Activated effector memory CD4-positive, alpha-beta T cell treated with Interleukin-2 at 50 U/mL for 16 hours (primary cell): ENCODE measurements at places on chromosomes 3 and 15.

DNA sequence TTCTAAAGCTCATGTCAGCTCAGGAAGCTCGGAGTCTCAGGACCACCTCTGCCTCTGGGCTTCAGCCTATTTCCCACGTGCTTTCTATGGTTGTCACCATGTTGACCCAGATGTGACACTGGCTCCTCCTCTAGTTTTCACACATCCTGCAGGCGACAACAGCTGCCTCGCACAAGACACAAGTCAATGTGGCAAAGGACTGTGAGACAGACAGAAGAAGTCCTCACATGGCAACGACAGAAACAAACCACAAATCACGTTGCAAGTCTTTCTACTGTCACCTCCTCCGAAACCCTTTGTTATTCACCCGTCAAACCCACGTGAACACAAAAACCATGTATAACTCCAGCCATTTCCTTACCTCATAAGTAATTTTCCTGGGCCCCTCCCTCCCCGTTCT is 194.5 kb downstream of the MEX3B start:
- no peak for DNase-seq

DNA sequence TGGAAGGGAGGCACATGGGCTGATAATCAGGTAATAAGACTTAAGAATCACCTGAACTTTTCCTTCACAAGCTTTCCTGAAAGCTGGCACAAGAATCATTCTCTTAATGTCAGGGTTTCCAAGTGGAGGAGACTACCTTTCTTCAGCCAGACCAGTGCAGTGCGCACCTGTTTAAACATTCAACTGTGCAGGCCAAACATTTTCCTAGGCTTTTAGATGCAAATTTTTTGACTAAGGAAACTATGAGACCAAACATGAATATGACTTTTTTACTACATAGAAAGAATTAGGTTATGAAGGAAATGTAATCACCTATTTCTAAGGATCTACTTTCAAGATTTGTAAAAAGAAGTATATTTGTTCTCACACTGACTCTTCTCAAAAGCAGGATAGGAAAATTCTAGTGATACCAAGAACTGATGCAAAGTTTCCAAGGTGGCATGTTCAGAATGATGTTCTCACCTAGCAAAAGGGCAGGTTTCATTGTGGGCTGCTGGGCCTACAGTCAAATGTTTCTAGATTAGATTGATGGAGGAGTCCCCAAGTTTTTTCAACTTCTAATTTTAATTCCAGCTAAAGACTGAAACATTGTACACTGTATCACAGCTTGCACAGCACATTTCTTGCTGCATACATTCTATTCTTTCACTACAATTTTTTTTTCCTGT is 339.1 kb downstream of the TIGIT start:
- DNase-seq: no peak

- no peak for DNase-seq
Observed at GRCh38 chr15:83714939-83715628, 61.2 kb downstream of the ADAMTSL3 start.

DNA sequence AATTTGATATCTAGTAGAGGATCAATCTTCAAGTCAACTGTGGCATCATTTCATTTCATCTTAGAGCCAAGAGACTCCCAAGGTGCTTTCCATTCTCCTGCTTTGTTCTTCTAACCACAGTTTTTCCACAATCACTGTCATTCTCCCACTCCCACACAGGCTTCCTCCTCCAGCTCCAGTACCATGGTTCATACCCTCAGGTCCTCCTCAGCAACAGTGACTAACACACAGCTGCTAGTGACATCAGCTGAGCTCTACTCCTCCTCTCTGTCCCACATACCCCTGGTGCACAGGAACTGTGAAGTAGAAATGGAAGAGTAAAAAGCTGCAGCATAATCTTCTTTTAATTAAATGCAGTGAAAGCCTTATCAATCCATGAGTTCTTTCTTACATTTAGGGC is 200.2 kb upstream of the DPH6 start:
- no peak for DNase-seq

GRCh38 chr3:170102431-170102830 is 64.6 kb downstream of the GPR160 start:
- DNase-seq: no peak

GRCh38 chr15:36999778-37000177 is 100.6 kb downstream of the MEIS2 start:
- no peak for DNase-seq

- no peak for DNase-seq
Observed at GRCh38 chr3:150682824-150683223, 20.9 kb downstream of the ERICH6 start.

DNA sequence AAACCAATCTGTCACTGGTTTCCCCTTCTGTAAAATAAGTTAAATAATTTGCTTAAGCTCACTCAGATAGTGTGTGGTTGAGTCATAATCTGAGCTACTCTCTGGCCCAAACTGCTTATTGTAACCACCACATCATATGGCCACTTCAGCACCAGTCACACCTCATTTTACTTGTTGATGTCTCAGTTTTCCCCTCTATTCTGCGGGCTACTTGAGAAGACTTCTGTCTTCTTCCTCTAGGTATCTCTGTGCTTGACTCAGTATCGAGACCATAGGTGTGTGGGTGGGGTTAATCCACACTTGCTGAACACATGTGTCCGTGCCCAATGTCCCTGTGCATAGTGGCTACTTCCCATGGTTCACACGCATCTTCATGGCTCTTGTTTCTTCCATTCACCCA is 32.9 kb downstream of the CRYGS start:
- DNase-seq: no peak

DNA sequence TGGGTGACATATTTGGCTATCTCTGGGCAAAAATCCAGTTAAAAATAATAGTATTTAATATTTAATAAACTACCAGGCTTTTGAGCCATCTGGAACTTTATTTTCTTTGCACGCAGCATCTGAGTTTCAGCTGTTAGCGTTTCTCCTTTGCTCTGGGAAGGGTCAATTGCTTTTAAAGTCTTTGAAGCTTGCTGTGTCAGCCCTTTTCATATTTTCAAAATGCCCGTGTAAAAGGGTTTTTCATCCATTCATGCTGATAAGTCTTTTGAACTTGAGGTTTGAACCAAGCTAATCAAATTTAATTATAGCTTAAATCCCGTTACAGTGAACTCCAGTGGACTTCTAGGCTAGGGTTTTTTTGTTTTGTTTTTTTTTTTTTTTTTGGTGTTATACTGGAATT is 79.1 kb downstream of the SLC25A26 start:
- DNase-seq: no peak

GRCh38 chr3:48997714-48998637 is 7.9 kb downstream of the P4HTM start:
- DNase-seq: no peak
